ENCODE measurements at places on chromosomes 12 and 14.

DNA sequence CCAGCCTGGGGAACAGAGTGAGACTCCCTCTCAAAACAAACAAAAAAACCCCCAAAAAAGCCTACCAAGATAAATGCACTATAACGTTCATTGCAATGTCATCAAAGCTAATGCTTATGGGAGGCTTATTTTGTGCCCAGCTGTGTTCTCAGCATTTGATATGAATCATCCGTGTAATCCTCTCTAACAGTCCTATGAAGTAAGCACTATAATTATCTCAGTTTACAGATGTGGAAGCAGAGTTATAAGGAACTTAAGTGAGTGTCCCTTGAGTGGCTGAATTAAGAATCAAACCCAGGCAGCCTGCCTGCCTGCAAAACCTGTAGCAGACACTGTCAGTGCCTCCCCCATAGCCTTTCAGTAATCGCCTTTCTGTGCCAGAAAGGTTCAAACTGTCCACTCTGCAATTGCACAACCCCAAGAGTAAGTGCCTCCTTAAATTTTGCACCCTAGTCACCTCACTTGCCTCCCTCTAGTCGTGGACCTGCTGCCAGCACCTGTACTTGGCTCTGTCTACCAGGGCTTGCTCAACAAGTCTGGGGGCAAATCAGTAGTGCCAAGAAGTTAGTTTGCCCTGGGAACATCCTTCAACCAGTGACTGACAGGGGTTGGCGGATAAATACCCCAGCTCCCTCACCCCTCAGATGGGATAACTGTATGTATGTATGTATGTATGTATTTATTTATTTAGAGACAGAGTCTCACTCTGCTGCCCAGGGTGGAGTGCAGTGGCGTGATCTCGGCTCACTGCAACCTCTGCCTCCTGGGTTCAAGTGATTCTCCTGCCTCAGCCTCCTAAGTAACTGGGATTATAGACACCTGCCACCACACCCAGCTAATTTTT lies 23.8 kb upstream of the PPP1CC start:
- DNase-seq, result no peak

GRCh38 chr12:51200156-51200555 lies 17.7 kb downstream of the POU6F1 start:
- no peak for DNase-seq

DNA sequence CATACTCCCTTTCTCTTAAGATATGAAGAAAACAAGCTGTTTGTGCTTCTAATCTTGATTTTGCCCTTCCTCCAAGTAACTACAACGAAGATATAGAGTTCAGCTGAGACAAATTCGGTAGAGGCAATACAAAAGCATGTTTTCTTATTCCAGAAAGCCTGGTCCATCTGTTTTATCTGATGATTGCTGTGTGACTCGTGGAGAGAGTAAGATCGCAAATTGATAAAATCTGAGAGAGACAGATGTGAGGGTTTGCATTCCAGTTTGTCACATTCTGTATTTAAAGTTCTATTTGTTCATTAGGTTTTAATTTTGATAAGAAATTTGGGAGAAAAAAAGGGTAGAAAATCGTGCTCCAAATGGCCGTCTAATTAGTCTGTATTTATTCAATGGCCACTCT lies 192.1 kb downstream of the CPNE8 start:
- no peak for DNase-seq

- DNase-seq, result no peak
Measured at GRCh38 chr14:76948213-76948947, 80.1 kb downstream of the IRF2BPL start.

Measured in C1 segment of cervical spinal cord (tissue), 14 donors.